Fibroblast of skin of left quadriceps (primary cell): ENCODE measurements at places on chromosomes 2 and 18.

GRCh38 chr2:226118471-226119429 lies 680.9 kb downstream of the IRS1 start:
- peak; percentile 86 for DNase-seq

DNA sequence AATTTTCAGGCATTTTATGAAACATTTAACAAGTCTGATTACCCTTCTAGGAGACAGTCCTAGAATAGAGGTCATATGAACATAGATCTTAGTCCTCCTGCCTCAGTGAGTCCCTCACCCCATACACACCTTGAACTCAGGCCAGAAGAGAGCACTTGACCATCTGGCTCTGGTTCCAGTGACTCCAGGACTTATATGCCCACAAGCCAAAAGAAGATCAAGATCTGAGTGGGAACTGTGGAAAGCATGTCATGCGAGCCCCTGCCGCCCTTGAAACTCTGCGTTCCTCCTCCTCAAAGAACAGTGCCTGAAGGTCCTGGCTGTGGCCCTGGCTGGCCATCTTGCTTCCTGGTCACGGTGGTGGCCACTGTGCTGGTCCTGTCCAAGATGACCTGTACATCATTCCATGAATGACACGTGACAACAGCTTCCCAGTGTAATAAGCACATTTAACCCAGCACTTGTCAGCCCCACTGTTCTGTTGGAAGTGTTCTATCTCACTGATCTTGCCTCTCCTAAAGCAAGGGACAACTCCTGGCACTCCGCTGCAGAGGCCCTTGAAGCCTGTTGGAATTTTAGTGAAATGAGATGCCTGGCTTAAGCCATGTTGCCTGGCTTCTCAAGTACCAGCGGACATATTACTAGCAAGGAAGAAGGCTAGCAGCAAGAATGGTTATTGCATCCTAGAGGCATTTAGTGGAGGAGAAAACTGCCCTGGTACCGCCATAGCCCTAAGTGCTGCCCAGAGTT lies 17.6 kb downstream of the TTC32 start:
- DNase-seq = no peak

- DNase-seq = no peak
These were observed 26.8 kb downstream of the HNMT start for GRCh38 chr2:137991078-137991477.

DNA sequence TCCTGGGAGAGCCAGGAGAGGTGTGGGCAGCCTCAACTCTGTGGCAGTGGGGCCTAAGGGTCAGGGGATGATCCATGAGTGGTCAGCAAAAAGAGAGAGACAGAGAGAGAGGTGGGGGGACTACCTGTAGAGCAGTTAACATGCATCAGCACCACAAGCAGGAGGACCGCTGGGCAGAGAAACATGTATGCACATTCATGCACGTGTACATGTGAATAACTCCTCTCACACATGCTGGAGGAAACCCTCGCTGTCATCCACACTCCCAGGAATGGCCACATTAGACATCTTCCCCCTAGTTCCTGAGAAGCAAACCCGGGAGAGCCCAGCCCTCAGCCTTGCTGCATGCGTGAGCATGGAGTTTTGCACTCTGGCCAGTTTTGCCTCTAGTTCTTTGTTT lies 166.1 kb downstream of the SMAD7 start:
- no peak for DNase-seq

- DNase-seq = no peak
These were observed 238.3 kb upstream of the RASGRP3 start for GRCh38 chr2:33238111-33238510.

DNA sequence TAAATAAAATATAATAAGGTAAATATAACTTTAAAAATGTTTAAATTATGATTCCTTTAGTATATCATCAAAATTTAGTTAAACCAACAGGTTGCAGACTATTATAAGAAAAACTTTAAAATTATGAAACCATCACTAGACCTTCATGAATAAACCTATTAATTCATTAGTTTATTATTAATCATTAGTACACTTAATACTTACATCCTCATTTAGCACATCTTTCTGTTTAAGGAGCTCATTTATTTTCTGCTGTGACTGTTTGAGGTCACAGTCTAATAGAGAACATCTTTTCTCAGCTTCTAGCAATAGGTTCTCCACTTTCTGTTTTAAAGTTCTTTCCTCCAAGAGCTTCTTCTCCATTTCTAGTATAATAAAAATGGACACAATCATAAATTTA lies 52.8 kb downstream of the SLC66A3 start:
- DNase-seq = no peak

- DNase-seq = no peak
These were observed 656 bp downstream of the UNC80 start for GRCh38 chr2:209772290-209772685.

DNA sequence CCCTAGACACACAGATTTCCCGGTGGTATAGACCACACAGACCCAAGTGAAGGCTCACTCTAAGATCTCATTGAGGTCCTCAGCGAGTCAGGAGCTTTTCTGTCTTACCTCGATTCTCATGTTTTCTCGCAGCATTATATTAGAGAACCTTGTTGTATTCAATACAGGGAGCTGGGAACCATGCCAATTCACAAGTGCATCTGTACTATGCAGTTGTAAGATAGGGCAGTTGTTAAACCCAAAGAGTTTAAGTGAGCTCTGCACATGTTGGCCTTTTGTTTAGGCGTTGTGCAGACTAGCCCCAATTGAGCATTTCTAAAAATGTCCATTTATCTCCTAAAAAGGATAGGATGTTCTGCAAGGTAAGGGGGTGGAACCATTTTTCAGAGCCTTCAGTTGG lies 59.6 kb downstream of the FEZ2 start:
- DNase-seq = no peak

DNA sequence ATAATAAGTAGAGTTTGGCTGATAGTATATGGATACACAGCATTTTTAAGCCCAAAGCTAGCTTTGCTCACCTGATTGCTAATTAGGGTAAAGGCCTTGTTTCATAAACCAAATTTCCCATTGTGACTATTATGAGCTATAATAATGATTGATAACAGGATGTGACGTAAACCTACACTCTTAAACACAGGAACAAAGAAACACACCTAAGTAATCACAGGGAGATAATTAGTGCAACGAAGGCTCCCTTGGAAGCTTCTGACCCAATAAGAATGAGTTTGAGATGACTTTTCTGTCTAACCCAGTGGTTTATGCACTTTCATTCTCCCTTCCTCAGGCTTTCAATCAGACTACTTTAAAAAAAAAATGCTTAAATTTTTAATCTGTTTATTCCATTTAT lies 683.2 kb downstream of the SATB2 start:
- no peak for DNase-seq

- no peak for DNase-seq
These were observed 183.0 kb downstream of the TCF4 start for GRCh38 chr18:55404832-55405465.

DNA sequence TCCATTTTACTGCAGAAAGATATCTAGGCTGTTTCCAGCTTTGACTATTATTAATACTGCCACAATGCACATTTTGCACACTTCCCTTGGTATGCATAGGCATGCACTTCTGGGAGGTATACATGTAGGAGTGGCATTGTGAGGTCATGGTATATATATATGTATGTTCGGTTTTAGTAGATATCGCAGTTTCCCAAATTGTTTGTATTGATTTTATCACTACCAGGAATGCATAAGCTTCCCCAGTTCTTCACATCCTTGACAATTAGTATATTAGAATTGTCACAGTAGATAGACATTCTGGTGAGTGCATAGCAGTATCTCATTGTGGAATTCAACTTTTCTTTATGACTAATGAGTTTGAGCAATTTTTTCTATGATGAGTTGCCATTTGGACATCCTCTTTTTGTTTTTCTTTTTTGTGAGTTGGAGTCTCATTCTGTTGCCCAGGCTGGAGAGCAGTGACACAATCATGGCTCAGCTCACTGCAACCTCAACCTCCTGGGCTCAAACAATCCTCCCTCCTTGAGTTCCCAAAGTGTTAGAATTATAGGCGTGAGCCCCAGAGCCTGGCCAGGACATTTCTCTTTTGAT lies 4.2 kb upstream of the GRB14 start:
- peak; percentile 19 for DNase-seq

GRCh38 chr2:200119236-200119635 lies 163.9 kb downstream of the MAIP1 start:
- DNase-seq = no peak

DNA sequence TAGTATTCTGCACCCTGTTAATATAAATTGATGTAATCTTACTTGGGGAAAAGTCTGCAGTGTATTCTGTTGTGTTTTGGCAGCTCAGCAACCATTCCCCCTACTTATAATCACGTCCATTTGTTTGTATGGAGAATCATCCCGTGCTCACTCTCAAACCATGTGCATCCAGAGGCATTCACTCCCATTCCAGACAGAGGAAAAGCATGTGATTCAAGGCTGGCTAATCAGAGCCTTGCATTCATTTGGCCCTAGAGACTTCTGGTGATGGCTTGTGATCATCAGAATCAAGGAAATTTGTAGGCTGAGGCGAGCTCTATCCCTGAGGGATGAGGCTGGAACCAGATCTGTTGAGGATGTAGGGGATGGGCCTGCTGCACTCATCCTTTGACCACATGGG lies 5.1 kb upstream of the WIPF1 start:
- DNase-seq = no peak

- DNase-seq = no peak
These were observed 10.2 kb downstream of the TNFAIP6 start for GRCh38 chr2:151367571-151367970.

GRCh38 chr2:49265471-49265870 lies 111.2 kb upstream of the FSHR start:
- no peak for DNase-seq

DNA sequence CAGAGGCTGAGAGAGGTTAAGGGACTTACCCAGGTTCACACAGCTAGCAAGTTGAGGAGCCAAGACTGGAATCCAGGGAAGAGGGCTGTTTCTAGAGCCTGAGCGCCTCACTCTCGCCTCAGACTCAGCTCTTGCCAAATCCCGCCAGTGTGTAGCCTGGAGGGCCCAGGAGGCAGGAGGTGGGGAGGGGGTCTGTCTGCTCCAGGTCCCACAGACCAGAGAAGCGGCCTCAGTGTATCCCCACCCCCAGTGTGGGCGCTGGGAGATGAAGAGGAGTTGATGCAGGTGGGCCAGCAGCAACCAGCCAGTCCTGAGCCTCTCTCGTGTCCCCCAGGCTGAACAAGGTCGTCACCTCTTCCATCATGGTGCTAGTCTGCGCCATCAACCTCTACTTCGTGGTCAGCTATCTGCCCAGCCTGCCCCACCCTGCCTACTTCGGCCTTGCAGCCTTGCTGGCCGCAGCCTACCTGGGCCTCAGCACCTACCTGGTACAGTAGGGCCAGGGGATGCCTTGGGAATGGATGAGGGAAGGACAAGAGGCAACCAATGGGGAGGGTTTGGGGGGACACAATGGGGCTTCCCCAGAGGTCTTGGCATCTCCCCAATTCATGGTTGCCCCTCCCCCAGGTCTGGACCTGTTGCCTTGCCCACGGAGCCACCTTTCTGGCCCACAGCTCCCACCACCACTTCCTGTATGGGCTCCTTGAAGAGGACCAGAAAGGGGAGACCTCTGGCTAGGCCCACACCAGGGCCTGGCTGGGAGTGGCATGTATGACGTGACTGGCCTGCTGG lies 5.2 kb upstream of the CTDSP1 start:
- DNase-seq = no peak

- DNase-seq = no peak
These were observed 115.2 kb downstream of the ROCK1 start for GRCh38 chr18:20996418-20996817.

DNA sequence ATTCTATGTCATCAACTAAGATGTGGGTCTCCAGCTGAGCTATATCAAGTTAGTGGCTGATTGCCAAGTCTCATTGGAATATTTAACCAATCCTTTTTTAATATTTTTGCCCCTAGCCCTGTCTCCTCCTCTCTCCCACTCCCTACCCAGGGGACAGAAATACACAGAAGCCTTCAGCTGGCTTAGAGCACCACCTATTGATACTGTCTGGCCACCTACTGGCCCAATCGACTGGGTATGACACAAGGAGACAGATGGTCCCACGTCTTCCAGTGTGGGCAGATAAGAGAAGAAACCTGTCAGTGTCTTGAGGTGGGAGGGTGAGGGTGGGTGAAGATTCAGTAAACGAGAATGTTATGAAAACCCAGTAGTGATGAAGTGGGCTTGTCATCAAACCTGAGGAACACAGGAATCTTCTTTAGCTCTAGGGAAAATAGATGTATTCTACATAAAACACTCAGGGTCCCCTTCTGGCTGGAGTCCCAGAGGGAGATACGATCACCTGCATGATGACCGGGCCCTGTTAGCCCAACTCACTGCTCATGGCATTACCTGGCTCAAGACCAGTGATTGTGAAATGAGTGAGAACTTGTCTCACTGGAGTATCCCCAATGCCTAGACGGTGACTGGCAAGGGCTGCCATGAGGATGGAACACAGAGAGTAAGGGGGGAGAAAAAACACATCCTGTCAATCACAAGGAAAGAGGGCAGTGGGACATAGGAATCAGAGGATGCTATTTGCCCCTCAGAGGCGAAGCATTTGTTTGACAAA lies 26.7 kb downstream of the POLR1A start:
- DNase-seq = peak; percentile 32

GRCh38 chr2:229714736-229715541 lies 584 bp upstream of the DNER start:
- peak; percentile 16 for DNase-seq

DNA sequence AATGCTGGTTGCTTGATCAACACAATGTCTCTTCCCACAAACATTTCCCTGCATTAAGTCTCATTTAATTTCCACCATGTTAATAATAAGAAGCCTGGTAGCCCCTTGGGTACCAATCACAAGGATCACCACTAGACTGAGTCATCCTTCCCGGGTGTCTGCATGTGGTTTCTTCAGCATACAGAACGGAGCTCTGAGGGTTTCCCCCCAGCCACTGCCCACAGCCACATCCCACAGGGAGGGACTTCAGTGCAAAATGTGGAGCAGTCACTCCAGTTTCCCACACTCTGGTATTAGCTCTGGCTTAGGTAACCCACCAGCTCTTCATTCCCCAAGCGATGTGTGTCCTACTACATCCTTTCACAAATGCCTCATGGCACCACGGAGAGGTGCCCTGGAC lies 42.7 kb upstream of the POLE4 start:
- no peak for DNase-seq

DNA sequence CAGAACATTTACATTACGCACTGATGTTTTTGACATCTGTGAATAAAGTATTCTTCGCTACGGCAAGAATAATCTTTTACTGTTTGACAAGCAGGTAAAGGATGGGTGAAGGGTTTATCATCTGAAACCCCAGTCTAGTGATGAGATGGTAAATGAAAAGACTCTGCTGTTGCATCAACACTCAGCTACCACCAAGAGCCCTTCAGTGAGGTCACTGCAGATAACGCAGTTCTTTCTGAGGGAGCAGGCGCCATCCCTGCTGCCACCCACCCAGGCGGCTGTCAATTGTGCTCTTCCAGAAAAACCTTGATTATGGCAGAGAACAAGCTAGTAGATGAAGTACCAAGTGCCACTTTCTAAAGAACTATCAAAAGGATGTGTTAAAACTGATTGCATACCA lies 58.7 kb downstream of the ABCG8 start:
- no peak for DNase-seq

DNA sequence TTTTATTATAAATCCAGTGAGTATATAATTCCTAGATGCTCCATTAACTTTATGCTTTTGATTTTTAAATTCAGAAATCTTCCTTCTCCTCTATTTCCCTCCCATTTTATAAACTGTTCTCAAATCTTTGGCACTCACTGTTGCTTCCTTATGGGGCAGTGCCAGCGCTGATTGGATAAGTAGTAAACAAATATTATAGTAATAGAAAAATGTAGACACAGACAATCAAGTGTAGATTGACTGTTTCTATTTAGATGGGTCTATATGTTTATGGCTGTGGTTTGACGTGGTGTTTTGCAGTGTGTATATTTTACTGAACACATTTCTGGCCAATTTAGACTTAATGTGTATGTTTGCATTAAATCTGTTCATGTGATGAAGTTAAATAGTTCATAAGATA lies 36.6 kb downstream of the LYPD6B start:
- no peak for DNase-seq
